ENCODE measurements at places on chromosomes 12 and 14. TPM values are rescaled to one million over a fixed set of nuclear protein-coding genes. Genes with fewer than 3 reads are reported as not detected.

Gene ENDOU
- total RNA-seq: not detected

Gene AQP5
- total RNA-seq: 7.2 TPM

Gene DDX11
- total RNA-seq: 44.1 TPM

Gene C12orf54
- total RNA-seq: not detected

GRCh38 chr14:99132821-99133635 lies 139.0 kb downstream of the BCL11B start:
- no peak for DNase-seq

DNA sequence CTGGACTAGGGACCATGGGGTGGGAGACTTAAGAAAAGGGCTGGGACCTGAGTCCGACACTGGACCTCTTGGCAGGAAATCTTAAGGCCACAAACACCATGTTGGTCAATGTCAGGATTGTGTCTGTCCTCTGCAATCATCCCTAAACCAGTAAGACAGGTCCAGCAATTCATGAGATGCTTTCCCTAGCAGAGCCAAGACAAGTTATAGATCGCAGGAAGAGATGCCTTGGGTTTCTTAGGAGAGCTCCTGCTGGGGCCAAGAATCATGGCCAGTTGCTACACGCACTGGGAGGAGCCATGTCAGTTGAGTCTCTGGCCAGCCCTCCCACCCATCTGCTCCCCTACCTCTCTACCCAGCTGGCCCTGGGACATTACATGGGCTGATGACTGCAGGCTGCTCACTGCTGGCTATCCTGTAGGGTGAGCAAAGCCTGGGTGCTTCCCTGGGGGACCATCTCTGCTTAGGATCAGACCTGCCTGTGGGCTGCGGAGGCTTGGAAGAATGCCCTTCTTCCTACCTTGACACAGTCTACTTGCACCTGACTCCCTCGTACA lies 14.2 kb downstream of the PLEKHH1 start:
- DNase-seq: no peak

GRCh38 chr12:79688376-79689060 lies 2.2 kb downstream of the PAWR start:
- no peak for DNase-seq

DNA sequence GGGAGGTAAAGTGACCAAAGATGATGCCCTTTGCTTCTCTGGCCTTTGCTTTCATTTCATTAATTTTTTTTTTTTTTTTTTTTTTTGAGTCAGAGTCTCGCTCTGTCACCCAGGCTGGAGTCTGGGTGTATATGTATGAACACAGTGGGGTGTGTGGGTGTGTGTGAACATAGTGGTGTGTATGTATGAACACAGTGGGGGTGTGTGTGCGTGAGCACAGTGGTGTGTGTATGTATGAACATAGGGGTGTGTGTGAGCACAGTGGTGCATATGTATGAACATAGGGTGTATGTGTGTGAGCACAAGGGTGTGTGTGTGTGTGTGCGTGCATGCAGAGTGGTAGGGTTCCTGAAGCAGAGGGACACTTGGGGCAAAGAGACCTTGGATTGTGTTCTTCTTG lies 9.6 kb downstream of the KLC1 start:
- no peak for DNase-seq

DNA sequence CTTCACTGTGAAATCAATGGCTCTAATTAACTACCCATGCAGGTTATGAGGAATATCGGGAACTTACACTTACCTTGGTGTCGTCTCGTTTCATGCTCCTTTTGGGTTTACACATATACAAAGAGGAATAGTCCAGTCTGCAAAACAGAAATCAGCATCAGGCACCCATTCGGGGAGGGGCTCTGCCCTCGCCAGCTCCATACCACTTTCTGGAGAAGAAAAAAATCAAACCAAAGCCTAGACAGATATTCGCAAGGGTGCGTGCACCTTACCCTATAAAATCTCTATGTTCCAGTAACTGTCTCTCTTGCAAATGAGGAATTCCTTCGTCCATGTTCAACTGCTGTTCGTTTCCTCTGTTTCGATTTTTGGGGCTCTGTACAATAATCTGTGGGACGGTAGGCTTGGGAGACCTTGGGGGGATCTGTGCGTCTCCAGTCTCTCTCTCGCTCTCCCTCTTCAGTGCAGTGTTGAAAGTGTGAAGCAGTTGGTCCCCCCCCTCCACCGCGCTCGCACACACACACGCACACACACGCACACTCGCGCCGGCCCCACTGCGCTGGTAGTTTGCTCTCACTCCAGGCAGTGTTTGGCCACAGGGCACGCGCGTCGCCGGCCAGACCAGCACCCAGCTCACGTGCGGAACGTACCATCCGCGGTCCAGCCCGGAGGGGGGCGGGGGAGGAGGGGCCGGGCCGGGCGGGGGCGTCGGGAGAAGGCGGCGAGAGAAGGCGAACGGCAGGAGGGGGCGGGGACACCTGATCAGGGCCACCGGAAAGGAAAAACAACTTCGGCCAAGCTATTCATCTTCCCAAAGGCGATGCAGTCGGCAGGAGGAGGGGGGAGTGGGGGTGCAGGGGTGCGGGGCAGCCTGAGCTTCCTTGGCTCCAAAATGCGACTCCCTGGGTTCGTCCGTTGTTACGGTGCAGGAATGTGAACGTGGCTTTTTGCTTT lies at the start of gene BHLHE41:
BHLHE41 (minus strand) TSS at position 592 of the 954 bp plus-strand sequence; CDS start at position 334, 258 bp downstream.
- DNase-seq: peak; percentile 88

GRCh38 chr14:39175445-39176262 lies 600 bp downstream of the PNN start:
- no peak for DNase-seq

GRCh38 chr14:87813211-87813610 lies 179.8 kb downstream of the GALC start:
- no peak for DNase-seq

DNA sequence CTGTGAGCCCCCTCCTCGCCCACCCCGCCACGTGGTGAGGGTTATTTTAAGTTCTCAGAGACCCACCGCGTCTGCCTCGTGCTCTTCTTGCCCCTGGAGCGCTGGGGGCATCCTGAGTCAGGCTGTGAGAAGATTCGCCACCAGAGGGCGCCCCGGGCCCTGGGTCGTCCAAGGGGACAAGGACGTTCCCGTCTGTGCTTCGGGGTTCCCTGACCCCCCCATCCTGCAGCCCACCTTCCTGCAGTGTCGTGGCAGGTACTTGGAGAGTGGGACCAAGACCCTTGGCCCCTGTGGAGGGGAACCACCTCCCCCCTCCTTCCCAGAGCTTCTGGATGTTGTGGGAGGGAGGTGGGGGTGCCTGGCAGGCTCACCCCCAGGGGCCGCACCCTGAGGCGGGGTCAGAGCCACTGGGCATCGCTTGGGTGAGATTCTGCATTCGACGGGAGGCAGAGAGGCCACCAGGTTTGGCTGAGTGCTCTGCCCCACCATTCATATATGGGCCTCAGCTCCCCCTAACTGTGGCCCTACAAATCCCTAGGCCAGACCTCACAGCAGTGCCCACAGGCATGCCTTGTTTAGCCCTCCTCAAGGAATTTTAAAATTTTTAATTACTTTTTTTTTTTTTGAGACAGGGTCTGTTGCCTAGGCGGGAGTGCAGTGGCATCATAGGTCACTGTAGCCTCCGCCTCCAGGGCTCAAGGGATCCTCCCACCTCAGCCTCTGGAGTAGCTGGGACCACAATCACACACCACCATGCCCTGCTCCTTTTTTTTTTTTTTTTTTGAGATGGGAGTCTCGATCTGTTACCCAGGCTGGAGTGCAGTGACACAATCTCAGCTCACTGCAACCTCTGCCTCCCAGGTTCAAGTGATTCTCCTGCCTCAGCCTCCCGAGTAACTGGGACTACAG lies 17.0 kb downstream of the RHOF start:
- DNase-seq: peak; percentile 70

DNA sequence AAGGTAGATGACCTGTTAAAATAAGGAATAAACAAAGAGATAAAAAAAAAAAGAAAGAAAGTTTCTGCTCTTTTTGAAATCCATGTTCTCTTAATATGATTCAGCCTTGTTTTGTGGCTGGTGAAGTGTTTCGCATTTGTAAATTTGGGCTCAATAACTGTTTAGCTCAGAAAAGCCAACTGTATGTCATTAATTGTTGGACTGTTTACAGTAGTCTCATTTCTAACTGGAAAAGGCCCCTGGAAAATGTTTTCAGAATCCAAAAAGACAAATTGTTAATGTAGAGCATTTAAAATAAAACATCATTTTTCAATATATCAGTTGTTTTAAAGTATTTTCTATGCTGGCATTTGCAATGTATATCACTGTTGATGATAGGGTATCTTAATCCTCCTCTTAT lies 47.4 kb upstream of the DYRK2 start:
- DNase-seq: no peak

DNA sequence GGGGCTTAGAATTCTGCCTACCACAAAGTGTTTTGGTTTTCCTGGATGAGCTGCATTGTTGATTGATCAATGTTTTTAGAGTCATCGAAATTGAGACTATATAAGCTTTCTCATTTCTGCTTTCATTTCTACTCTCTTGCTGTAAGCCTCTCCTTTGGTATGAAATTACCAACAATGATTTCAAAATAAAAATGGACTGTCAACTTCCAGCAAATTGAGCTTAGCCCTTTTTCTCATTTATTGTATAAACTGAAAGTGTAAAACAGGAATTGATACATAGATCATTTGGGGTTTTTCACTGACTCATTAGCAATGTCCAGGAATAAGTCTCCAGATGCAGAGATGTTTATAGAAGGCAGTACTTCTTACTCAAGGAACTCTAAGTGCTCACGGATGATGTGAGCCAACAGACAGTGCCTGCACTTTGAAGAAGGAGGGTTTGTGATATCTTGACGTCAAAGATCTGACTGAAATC lies 20.0 kb upstream of the PCNX1 start:
- no peak for DNase-seq

Data from left lung (tissue), 14 donors.